Breast epithelium (tissue), 4 donors: ENCODE measurements at places on chromosomes 7 and 10. TPM values are rescaled to one million over a fixed set of nuclear protein-coding genes. Genes with fewer than 3 reads are reported as not detected.

MRC1 gene
- 197 TPM for total RNA-seq

HHEX gene
- total RNA-seq, result 10.6 TPM

AKR1B1 gene
- total RNA-seq, result 55.0 TPM

DNA sequence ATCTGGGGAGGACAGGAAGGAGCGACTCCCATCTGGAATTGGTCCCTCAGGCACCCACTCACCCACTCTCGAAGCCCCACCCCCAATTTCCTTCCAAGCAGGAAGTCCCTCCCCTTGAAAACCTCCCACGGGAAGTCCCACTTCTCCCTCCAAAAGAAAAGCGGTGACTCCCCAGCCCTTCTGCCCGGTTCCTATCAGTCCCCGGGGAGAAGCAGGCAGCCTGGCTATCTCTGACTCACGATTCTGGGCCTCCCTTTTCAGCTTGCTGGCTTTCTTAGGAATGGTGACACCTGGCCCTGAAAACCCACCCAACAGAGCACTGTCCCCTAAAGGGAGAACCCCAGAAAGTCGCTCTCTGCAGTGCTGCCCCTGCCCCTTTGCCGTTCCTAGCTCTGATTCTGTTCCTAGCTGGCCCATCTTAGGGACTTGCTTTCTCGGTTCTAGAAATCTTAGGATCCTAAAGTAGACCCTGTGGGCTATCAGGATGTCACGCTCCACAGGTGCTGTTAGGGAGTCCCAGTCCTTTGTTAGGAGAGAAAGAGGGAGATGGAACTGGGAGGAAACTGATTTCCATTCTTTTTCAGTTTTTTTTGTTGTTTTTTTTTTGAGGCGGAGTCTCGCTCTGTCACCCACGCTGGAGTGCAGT lies 6.0 kb downstream of the TSC22D4 start:
- DNase-seq, result no peak

GRCh38 chr10:42830237-42830636 lies 47.6 kb downstream of the BMS1 start:
- no peak for DNase-seq

GRCh38 chr7:512146-512510 lies 7.5 kb downstream of the PDGFA start:
- no peak for DNase-seq

DNA sequence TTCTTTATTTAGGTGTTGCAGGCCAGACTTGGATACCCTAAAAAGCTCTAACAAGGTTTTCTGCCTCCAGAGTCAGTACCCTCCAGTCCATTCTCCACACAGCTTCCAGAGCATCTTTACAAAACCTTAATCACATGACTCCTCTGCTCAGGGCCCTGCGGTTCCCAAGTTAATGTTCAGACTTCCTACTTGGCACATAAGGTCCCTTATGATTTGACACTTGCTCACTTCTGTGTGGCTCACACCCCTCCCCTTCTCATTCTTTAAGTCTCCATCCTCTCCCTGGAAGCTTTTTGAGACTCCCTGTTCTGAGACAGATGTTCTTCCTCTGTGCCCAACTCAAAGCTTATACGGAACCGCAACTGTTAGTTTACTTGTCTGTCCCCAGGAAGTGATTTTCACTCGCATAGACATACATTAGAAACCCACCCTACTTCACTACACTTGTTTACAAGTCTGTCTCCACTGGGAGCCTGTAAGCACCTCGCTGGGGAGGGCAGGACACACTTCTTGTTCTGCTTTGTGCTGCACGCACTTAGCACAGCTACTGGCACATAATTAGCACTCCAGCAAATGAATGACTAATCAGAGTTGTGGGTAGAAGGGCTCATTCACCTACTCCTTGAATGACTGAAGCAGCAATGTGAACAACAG lies 154.3 kb upstream of the LAMB4 start:
- DNase-seq, result no peak

DNA sequence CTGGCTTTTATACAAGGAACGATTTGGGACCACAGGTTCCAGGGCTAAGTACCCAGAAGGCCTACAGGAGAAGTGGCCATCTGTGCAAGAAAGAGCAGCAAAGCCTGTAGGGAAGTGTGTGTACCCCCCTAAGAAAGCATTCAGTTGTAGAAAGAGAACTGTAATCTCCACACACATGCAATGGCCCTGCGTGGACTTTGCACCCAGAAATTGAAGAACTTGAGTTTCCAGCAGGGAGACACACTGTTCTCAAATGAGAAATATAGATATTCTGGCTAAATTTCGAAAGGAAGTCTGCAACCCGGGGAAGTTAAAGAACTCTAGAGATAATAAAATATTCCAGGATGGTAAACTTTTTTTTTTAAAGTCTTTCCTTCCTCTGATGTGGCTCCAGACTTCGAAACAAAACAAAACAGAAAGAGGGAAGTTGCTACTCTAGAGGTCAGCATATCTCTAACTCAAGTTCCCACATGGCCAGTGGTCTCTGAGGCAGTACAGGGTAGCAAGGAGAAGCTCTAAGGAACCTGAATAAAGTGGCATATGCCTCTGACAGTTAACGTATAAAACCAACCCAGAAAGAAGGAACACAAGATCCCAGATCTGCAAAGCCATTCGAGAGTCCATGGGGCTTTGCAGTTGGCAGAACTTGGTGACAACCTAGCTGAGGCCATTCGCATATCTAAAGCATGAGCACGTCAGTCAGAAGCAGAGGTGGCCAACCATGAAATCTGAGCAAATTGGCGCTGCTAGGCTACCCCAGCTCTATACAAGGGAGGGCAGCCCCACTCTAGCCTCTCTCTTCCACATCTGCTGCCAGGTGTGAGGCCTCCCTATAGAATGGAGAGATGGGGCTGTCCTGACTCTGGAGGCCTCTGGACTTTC lies 56.6 kb downstream of the ELMO1 start:
- DNase-seq, result no peak

GRCh38 chr10:12214763-12215218 lies 18.8 kb downstream of the CDC123 start:
- DNase-seq, result no peak

GRCh38 chr7:66237906-66238772 lies 33.0 kb downstream of the TPST1 start:
- DNase-seq, result no peak

DNA sequence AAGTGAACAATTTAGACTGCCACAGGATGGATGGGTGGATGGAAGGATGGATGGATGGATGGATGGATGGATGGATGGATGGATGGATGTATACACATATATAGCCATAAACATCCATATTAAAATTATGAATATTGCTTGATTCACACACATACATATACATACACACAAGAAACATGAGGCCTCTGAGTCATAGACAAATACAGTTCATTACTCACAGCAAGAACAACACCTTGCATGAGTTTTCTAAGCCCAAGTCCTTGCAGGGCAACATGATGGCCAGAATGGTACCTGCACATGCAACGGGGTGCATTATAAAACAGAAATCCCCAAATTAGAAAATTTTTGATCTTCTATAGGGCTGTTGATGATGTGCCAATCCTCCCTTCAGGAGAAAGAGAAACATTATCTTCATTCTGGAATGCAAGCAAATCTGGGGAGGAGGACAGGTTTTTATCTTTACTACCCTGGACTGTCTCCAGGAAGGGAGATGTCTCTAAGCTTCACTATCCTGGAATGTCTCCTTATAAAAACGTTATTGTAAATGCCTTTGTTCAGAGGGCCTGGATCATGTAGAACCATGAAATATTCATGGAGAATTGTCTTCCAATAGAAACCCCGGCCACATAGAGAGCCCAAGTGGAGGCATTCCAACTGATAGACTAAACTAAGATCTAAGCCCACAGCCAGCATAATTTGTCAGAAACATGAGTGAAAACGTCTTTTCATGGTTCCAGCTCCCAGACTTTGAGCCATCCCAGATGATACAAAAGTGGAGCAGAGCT lies 238.6 kb upstream of the LRRN3 start:
- DNase-seq, result no peak

DNA sequence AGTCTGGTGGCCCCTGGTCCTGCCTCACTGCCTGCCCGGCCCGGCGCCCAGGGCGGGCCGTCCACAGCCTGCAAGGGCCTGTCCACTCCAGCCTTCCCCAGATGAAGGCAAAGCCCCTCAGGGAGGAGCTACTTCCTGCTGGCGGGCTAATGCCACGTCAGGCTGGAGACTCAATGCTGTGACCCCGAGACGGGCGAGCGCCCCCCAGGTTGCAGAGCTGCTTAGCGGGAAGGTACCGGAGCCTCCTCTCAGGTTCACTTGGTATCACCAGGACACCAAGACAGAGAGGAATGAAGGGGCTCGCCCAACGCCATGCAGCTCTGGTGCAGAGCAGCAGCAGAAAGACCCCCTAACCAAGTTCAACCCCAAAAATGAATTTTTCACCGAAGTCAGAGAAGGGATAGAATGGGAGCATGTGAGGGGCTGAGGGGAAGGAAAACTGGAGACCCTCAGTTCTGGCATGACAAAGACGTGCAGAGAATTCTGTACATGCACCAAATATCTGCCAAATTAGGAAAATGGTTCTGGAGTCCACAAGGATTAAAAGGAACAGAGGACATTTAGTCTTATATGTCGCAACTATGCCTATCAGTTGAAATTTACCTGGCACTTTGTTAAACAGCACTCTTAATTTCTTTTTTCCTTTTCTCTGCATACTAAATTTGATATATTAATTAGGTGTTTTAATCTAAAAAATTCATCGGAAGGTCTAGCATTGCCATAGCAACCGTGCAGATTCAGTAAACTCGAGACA lies 2.8 kb downstream of the STK32C start:
- DNase-seq, result peak; percentile 45

DNA sequence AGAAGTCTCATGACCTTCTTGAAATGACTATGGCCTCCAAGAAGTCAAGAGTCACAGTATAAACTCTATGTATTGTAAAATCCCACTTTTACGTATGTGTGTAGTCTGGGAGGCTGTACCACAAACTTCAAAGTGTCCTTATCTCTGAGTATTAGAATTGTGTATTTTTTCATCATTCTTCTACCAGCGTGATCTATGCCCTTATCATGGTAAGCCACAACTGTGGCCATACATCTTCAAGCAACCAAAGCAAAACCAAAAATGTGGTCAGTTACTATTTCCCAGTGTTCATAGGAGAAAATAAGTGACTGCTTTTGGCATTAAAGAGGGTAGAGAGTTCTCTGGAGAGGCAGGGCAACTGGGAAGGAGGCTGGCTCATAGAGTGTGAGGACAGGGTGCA lies 42.8 kb downstream of the SPOCK2 start:
- DNase-seq, result no peak
